AG09319 (cell line): ENCODE measurements at places on chromosomes 4 and X.
A peak's percentile ranks its signal among the peaks of the same experiment; 100 is the strongest.

- DNase-seq = no peak
Measured at GRCh38 chrX:14641681-14642655, 112.6 kb downstream of the GLRA2 start.

DNA sequence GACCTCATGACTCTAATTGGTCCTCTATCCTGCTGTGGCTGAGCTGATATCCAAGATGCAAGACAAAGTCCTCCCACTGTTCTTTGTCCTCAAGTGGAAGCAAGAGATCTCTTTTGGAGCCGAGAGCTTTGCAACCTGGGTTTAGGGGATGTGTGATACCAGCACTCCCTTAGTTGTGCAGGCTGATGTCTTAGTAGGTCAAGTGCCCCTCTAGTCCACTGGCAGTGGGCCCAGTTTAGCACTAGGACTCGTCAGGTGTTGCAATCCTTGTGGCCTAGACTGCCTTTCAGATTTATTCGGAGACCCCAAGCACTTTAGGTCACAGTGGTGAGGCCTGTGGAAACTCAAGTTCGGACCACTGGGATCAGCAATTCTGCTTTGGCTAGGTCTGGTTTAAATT, 64.0 kb downstream of the GPRASP3 start:
- DNase-seq = no peak

DNA sequence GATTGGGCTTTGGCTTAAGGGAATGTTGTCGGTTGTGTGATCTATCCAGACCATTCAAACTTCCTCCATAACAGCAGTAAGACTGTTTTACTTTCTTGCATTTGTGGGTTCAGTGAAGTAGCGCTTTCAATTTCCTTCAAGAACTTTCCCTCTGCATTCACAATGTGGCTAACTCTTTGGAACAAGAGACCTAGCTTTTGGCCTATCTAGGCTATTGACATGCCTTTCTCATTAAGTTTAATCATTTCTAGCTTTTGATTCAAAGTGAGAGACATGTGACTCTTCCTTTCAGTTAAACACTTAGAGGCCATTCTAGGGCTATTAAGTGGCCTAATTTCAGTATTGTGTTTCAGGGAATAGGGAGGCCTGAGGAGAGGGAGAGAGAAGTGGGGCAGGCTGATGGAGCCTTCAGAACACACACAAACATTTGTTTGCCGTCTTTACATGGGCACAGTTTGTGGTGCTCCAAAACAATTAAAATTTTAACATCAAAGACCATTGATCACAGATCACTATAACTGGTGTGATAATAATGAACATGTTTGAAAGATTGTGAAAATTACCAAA, 34.1 kb downstream of the ADH5 start:
- no peak for DNase-seq

- no peak for DNase-seq
Measured at GRCh38 chr4:96016634-96017299, 176.9 kb downstream of the PDHA2 start.

- DNase-seq = no peak
Measured at GRCh38 chr4:70833675-70834074, 6.0 kb downstream of the GRSF1 start.

- no peak for DNase-seq
Measured at GRCh38 chr4:147195386-147195785, 249.7 kb upstream of the TTC29 start.

DNA sequence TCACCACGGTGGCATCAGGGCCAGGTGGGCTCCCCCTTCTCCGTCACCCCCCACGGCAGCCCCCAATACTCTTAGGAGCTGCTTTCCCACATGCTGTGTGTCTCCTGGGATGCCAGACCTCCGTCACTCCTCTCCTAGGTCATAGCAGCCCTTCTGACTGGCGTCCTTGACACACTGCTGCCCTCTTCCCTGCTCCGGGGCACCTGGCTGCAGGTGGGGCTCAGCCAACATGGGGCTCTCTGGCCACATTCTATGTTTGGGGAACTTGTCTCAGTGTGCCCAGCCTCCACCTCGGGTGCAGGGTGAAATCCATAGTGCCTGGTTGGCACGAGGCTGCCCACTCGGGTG, 13.8 kb downstream of the TMEM175 start:
- no peak for DNase-seq

GRCh38 chr4:144316869-144317268, 176.4 kb upstream of the GYPA start:
- DNase-seq = no peak

- no peak for DNase-seq
Measured at GRCh38 chr4:83751336-83751949, 215.5 kb downstream of the GPAT3 start.

- peak; percentile 60 for DNase-seq
Measured at GRCh38 chr4:153573881-153574802, 108.0 kb downstream of the TMEM131L start.

GRCh38 chrX:101362757-101363156, 14.2 kb upstream of the TIMM8A start:
- no peak for DNase-seq

DNA sequence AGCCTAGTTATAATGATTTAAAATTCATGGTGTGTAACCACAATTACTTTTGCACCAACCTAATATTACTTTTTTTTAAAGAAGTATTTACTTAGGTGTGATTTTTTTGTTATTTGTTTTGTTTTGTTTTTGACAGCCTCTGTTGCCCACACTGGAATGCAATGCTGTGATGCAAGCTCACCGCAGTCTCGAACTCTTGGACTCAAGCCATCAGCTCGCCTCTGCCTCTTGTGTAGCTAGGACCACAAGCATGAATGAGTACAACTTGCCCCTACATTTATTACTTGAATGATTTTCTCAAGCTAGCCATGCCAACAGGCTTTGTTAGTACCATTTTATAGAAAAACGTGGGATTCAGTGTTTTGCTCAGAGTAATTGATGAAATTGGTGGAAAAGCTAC, 488.8 kb upstream of the CPEB2 start:
- DNase-seq = no peak

GRCh38 chr4:138473339-138473738, 231.2 kb upstream of the SLC7A11 start:
- no peak for DNase-seq

- no peak for DNase-seq
Measured at GRCh38 chr4:79638735-79639134, 230.7 kb upstream of the GK2 start.

DNA sequence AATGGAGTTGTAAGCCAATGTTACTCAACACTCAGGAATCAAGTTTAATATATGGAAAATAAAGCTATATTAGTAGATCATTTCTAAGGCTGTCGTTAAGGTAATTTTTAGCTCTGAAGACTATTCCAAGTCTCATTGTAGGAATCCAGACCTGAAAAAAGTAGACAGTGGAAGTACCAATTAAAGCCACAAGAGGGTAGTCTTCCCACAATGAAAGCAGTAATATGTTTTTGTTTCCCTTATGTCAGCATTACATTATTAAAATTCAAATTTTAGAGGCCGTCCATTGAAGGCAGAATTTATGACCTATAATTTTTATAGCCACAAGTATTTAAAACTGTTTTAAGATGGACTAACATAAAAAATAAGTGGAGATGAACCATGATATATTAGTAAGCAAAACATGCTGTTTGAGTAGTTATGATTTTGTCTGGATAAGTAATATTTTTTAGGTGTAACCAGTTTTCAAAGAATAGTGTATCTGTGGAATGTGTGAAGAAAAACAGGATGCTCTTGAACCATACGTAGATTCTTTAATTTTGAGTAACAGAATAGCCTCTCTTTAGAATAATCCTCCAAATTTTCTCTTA, 372.6 kb upstream of the TECRL start:
- no peak for DNase-seq

DNA sequence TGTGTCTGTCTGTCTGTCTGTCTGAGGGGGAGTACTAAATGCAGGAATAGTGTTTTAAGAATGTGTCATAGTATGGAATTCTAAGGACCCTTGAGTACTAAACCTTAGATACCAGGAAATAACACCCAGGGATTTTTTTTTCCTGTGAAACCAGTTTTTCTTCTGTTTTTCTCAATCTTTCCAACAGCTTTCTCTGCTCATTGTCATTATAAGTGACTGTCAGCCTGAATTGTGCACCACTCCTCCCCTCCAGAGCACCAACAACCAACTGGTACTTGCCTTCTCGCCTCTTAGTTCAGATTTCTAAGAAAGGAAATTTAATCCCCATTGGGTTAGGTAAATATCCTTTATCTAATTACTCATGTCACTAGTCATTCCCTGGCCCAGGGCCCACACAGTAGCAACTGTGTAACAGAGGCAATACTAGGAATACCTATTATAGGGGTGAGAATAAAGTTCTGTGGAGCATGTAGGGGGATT, 320.6 kb downstream of the ADGRL3 start:
- DNase-seq = no peak

- DNase-seq = no peak
Measured at GRCh38 chr4:128548381-128548780, 260.8 kb upstream of the PGRMC2 start.

GRCh38 chr4:69503558-69503957, 7.9 kb upstream of the UGT2B4 start:
- no peak for DNase-seq

DNA sequence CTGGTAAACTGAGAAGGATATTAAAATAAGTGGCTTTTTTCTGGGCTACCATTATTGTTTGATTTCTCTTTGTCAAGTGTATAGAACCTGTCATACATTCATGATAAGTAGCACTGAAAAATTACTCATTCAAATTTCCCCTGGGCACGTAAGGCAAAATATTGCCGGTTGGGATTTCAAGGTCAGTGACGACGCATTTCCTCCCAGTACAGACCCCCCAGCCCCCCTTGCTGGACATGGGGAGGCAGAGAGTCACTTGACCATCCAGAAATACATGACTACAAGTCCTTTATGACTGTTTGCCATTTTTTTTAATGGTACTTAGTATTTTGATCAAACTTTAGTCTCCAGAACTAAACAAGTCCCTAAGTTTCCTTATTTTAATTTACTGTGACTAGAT, 6.8 kb upstream of the MND1 start:
- no peak for DNase-seq

GRCh38 chrX:154979629-154980028, 42.9 kb downstream of the F8 start:
- no peak for DNase-seq

DNA sequence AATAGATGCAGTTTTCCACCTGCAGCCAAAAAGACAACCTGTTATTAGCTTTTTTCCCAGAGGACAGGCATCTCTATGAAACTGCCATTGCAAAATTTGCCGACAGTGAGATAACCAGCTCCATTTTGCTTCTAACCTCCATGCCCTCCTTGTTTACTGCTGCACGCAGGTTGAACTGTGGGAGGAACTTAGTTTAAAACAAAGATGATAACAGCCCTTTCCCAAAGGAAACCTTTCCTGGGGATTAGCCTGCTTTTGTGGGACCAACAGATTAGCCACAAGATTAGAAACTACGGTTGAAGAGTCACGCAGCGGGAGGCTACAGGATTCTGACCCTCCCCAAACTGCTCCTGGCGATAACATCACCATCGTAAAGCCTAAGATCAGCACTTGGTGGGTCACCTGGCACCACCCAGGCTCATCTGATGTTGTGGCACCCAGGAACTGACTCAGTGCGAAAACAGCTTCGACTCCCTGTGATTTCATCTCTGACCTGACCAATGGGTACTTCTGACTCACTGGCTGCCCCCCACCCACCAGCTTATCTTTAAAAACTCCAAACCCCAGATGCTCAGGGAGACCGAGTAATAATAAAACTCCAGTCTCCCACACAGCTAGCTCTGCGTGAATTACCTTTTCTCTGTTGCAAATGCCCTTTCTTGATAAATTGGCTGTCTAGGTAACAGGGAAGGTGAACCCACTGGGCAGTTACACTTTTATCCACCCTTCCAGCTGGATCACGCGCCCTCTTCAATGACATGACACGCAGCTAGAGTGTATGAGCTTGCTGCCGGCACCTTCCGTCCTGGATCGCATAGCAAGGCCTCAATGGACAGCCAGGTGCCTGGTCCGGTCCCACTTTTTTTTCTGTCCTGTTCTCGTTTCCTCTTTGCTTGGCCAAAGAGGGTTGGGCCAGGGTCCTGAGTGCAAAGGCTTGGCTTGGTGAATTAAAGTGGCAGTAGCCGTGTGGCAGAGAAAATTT, 27.2 kb downstream of the NOP14 start:
- no peak for DNase-seq

- DNase-seq = peak; percentile 11
Measured at GRCh38 chrX:129876771-129877305, 29.1 kb upstream of the UTP14A start.

GRCh38 chrX:138853936-138854335, 142.4 kb upstream of the FGF13 start:
- DNase-seq = no peak

- no peak for DNase-seq
Measured at GRCh38 chrX:150616863-150617198, 48.4 kb downstream of the MTM1 start.

DNA sequence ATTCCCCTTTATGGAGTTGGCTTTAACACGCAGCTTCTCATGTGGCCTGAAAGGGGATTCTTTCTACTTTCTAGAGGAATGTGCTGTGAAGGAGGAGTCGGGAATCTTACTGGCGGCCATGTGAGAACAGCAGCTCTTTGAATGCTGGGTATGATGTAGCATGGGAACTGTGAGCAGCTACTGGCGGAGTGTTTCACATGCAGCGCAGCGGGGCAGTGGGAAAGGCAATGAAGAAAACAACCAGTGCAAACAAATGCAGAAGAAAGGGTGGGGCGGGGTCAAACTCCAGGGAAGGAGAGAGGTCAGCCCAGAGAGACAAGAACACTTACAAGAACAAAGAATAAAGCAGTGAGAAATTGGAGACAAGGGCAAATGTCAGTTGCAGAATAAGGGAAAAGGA, 363.8 kb upstream of the FTHL17 start:
- no peak for DNase-seq

DNA sequence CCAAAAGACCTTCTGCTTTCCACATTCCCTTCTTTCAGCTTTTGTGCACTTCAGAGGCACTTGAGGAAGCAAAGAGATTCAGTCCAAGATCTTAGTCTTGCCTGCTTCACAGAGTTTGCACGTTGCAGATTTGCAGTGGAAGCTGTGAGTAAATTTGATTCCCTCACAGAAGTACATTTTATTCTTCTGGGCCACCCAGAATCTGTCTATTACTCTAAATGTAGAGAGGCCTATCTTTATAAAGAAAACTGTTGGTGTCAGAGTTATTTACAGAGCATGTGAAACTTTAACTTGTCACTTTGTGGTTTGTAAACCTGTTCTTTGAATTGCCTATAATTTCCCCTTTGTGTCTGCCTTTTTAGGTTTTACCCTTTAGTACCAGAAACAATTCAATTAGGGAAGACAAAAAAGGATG, 15.5 kb downstream of the SPRY1 start:
- DNase-seq = no peak

GRCh38 chr4:62387808-62388207, 1187.7 kb downstream of the ADGRL3 start:
- DNase-seq = no peak
